IPS DF 6.9 (cell line): ENCODE measurements at places on chromosomes 7 and 10.

- DNase-seq, result no peak
Measured at GRCh38 chr7:90692947-90693346, 96.8 kb downstream of the CDK14 start.

- DNase-seq, result no peak
Measured at GRCh38 chr7:127949769-127950222, 81.4 kb downstream of the LRRC4 start.

GRCh38 chr7:33928986-33929385, 23.6 kb downstream of the BMPER start:
- DNase-seq, result no peak

GRCh38 chr10:64507651-64508028, 986.4 kb downstream of the REEP3 start:
- DNase-seq, result no peak

DNA sequence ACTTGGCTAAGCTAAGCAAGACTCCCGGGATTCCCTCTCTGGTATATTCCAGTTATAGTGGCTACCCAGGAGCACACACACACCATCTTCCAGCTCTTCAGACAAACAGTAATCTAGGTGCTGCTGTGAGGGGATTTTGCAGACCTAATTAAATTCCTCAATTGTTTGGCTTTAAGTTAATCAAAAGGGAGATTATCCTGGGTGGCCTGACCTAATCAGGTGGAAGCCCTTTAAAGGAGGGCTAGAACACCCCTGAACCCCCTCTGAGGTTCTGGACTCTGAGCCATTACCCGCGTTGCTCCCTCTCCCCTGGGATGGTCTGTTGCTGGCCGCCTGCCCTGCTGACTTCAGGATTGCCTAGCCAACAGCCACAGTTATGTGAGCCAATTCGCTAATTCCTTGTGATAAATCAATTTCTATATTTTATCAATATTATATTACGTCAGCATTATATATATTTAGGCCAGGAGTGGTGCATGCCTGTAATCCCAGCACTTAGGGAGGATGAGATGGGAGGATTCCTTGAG, 6.4 kb downstream of the SFXN2 start:
- DNase-seq, result no peak

- no peak for DNase-seq
Measured at GRCh38 chr10:44132361-44133289, 252.3 kb downstream of the CXCL12 start.

- no peak for DNase-seq
Measured at GRCh38 chr10:111266165-111266564, 189.3 kb downstream of the ADRA2A start.

DNA sequence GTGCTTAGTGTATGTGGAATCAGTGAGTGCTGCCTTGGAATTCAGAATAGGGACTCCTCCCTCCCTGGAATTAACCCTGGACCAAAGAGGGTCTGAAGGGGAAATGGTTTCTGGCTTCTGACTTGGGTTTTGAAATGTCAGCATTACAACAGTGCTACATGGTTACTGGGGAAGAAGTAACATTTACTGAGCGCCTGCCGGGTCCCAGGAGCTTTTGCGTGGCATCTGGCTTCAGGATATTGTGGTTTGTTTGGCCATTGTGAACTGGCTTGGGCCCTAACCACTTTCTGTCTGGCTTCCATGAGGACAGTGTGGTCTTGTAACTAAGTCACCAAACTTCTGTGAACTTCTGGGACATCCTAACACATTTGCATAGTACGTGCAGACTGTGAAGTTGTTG, 21.3 kb downstream of the TSPAN15 start:
- no peak for DNase-seq
